ENCODE measurements at places on chromosomes 11 and 22.
A peak's percentile ranks its signal among the peaks of the same experiment; 100 is the strongest.

DNA sequence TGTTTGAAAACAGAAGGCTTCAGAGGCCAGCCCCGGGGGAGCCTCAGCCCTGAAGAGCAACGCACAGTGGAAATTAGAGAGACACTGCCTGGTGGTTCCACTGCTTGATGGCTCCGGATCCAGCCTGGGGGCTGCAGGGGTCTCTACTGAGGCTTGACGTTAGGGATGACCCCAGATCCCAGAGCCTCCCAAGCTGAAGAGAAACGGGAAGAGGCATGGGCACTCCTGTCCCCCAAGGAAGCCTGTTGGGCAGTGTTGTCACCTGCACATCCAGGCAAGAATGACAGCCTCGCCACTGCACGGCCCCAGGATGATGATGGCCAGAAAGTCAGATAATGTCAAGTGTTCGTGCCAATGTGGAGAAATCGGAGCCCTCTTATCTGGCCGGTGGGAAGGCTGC is 56.8 kb upstream of the FGF3 start:
- DNase-seq: no peak

- DNase-seq: no peak
These were observed 302.5 kb upstream of the ISX start for GRCh38 chr22:34763496-34763895.

DNA sequence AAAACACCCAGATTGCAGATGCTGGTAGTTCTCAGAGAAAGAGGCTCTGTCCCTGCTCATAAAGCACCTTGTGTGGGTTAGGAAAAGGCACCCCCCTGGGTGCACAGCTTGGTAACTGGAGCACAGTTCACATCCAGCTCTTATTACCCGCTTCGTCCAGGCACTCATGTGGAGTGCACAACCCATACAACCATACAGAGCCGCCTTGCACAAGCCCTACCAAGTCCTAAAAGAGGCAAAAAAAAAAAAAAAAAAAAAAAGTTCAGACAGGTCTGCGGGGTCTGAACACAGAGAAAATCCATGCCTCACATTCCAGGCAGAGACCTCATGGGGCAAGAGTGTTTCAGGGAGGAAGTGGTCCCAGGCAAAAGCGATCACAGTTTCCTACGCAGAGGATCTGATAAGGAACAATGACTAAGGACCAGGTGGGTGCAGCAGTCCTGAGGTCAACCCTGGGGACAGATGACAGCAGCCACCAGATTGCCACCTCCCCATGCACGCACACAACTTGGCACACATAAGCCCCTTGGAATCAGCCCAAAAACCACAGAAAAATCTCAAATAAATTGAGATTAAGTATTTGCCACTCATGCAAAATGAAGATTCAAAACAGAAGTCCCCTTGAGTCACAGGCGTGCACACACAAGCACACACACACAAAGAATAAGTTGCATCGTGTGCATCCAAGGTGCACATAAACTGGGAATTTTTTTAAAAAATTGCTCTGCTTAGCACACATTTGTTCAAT is 12.3 kb downstream of the MB start:
- no peak for DNase-seq

DNA sequence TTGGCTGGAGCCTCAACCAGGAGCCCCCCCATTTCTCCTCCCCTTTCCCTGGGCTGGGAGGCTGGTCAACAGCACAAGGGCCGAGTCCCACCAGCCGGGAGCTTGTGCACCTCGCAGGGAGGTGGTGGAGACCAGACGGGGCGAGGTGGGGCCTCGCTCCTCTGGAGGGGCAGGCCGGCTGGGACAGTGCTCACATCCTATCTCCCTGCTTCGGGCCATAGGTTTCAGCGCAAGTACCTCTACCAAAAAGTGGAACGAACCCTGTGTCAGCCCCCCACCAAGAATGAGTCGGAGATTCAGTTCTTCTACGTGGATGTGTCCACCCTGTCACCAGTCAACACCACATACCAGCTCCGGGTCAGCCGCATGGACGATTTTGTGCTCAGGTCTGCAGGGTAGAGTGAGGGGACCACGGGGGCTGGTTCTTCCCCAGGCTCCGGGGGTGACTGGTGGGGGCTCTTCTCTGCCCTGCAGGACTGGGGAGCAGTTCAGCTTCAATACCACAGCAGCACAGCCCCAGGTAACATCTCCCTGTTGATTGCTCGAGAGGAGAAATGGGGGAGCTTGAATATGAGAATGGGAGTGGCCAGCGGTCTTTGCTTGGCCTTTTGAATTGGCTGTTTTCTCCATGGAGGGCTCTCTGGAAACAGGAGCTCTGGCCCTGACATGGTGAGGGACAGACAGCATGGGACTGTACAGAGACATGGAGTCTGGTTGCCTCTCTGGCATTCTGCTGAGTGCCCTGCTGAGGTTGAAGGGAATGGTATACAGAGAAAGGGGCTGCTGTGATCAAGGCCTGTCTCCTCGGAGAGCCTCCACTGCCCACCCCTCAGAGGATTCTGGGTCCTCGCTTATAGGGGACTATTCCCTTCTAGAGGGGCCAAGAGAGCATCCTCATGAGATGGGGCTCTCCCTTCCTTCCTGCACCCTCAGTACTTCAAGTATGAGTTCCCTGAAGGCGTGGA is 3.3 kb downstream of the SIDT2 start:
- DNase-seq: no peak

GRCh38 chr11:126518071-126518971 is 162.8 kb downstream of the ST3GAL4 start:
- DNase-seq: no peak

- no peak for DNase-seq
These were observed 23.6 kb downstream of the PDGFB start for GRCh38 chr22:39220890-39221850.

GRCh38 chr11:111344032-111344431 is 35.0 kb downstream of the POU2AF1 start:
- DNase-seq: no peak

DNA sequence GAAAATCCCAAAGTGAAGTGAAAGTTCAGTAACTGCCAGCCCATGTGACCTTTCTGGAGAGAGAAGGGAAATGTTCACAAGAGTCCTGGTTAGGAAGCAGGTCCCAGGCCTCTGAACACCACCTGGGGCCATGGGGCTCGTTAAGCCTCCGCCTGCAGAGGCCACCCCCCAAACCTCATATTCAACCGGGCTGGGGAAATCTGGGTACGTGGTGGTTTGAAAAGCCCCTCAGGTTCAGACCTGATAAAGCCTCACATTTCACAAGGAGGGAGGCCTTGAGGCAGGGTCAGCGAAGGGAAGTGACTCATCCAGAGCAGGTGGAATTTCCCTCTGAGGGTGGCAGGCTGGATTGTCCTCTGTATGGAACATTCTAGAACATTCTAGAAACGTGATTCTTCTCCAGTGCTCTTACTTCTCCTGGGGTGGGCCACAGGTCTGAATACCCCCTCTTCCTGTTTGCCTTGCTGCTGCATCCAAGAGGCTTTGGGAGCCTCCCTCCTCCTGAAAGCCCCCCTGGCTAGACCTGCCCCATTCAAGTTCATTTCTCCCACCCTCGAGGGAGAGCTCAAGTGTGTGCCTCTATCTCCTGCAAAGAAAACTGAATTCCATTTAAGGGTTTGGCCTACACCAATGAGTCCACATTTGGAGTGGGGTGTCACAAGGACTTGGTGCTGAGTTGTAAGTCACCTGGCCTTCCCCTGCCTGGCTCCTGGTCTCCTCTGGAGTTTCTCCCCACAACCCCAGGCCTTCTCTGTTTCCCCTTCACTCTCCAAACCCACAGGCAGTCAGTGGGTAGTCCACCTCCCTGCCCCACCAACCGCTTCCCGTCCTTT is 6.3 kb downstream of the FXYD2 start:
- DNase-seq: no peak

DNA sequence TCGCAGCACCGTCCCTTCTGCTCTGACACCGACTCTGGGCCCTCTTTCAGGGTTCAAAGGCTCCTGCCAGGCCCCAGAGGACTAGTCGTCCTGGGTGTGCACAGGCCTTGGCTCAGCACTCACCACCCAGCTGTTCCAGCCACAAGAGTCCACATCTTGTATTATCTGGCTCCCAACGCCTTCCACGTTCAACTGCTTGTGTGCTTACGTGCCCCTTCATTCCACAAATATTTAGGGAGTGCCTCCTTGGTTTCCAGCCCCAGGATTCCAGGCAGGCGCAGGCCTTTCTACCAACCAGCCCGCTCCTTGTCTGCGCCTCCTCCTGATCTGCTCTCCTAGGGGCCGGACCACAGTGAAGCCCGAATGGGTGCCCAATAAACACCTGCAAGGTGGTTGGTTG is 70.9 kb downstream of the SCUBE1 start:
- no peak for DNase-seq

DNA sequence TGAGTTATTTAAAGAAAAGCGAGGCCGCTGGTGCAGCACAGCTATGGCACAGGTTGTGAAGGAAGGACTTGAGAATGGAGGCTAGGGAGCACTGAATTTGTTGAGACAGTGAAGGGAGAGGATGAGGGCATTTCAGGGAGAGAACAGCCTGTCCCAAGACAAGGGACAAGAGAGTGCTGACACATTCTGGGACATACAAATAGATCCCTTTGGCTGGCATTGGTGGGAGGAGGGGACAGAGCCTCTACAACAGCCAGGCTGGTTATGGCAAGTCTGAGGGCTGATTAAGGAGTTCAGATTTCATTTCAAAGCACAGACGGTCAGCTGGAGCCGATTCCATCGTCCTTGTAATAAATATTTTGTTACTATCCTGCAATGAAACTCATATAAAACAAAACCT is 1.7 kb upstream of the SLC29A2 start:
- no peak for DNase-seq

- DNase-seq: no peak
These were observed 9.5 kb upstream of the ELF5 start for GRCh38 chr11:34523053-34523452.

- DNase-seq: no peak
These were observed 10.3 kb downstream of the KDM4E start for GRCh38 chr11:95035316-95035715.

DNA sequence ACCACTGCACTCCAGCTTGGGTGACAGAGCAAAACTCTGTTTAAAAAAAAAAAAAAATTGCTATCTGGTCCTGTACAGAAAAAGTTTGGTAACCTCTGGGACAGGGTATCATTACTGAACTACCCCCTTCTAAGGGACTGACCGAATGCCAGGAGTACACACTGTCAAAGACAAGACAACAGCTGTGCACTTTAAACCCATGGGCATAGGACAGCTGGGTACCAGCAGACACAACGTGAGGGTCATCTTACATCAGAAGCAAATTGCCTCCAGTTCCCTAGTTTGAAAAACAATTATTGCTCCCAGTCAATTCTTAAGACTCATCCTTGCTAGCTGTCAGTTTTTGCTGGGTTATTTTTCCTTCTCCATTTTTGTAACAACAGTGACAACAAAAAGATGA is 17.8 kb downstream of the CD59 start:
- DNase-seq: no peak

DNA sequence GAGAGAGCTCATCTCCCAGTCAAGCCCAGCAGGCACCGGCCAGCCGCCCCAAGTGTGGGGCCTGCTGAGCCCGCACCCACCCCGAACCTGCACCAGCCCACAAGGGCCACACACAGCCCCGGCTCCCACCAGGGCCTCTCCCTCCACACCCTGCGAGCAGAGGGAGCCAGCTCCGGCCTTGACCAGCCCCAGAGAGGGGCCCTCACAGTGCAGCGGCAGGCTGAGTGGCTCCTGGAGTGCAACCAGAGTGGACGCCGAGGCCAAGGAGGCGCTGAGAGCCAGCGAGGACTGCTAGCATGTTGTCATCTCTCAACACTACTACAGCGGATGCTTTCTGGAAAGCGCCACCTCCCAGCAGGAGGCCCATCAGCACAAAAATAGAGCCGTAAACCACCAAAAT is 10.9 kb downstream of the DEFB108B start:
- no peak for DNase-seq

DNA sequence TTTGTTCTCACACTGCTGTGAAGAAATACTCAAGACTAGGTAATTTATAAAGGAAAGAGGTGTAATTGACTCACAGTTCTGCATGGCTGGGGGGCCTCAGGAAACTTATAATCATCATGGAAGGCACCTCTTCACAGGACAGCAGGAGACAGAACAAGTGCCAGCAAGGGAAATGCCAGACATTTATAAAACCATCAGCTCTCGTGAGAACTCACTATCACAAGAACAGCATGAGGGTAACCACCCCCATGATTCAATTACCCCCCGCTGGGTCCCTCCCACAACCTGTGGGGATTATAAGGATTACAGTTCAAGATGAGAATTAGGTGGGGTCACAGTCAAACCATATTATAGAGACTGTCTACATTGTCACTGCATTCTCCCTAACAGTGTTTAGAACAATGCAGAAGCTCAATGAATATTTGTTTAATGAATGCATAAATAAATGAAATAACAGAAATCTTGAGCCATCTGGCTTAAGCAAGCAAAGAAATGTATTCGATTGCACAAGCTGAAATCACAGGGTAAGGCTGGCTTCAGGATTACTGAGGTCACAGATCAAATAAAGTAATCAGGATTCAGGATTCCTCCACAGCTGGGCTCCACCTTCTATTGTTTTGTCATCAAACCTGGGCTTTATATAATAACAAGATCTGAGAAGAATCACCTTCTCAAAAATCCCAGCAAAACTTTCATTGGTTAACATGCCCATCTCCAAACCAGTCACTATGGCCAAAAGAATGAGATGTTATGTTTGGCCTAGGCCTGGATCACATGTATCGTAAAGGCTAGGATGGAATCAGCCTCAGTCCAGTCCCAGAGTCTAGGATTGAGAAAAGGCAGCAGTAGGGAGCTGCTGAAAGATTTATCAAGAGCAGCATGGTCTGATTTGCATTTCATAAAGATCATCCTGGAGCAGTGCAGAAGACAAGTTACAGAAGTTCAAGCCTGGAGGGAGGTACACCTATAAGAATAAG is 137.8 kb upstream of the UBASH3B start:
- DNase-seq: no peak

- DNase-seq: peak; percentile 81
These were observed 30.0 kb upstream of the TCF20 start for GRCh38 chr22:42300259-42301076.

GRCh38 chr22:17648569-17648968 is 10.0 kb downstream of the BCL2L13 start:
- no peak for DNase-seq

DNA sequence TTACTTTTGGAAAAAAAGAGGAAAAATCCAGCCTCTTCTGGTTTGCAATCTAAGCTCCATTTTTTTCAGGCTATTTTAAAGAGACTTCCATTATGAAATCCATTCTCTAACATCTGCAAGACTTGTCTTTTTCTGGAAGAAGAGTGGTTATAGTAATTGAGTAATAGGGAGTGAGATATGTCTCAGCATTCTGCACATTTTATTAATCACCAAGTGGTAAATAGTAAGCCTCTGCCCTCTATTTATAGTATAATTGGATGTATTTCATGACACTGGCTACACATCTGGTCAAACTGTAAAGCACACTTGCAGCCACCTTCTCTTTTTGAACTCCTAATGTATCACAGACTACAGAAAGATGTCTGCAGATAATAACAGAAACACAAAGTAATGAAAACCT is 391.1 kb downstream of the ETS1 start:
- DNase-seq: no peak
